ENCODE measurements at places on chromosomes 12 and 14.

DNA sequence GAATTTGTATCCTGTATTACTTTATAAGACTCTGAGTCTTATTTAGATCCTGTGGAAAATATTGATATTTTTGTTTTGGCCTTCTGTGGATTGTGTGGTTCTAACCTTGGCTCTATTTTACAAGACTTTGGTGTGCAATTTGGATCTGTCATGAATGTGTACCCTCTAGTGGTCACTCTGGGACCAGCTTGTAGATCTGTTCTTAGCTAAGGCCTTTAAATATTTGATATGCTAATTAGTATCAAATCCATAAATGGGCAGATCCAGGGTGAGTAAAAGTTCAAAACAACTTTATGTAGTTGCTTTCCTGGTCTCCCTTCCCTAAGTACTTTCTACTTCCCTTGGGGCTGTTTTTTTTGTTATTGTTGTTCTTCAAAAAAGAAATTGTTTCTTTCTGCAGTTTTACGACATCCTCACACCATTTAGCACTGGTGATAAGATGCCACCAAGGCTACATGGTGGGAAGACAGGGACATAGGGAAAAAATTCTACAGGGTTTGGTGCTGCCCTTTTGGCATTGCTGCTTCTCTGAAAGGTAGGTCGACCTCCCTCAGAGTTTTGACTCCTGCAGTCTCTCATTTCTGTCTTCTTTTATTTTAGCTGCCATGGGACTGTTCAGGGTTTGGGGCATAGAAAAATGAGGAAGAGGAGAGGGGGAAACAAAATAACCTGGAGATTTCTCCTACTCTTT is 238.5 kb downstream of the GPHN start:
- H3K4me3 ChIP-seq, result no peak overlapping the region

DNA sequence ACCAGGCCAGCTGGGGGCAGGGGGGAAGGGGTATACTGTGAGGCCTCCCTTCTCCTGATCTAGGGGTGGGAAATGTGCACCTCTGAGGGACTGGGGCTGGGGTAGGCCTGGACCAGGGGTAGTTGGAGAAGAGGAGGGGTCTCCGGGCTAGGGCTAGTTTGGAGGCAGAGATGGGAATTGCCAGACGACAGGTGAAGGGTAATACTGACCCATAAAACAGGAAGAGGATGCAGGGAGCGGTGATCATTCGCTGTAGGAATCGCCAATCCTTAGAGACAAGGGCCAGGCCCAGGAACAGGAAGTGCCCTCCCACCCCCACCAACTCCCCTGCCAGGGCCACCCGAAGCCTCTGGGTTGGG is 4.4 kb downstream of the SLC22A17 start:
- peak; percentile 32 for DNase-seq
- H3K27ac ChIP-seq, result no peak overlapping the region
- peaks cover 7% of the 10 kb centered on the region for H3K27me3 ChIP-seq
- H3K4me3 ChIP-seq, result no peak overlapping the region

- DNase-seq, result no peak
- no peaks in the 10 kb centered on the region for H3K4me1 ChIP-seq
- H3K4me3 ChIP-seq, result no peak overlapping the region
- no peak overlapping the region for H3K27ac ChIP-seq
Observed at GRCh38 chr12:22361785-22362184, 27.3 kb upstream of the ST8SIA1 start.

- DNase-seq, result no peak
- no peak overlapping the region for H3K27ac ChIP-seq
- no peaks in the 10 kb centered on the region for H3K36me3 ChIP-seq
- H3K4me1 ChIP-seq, result no peaks in the 10 kb centered on the region
- H3K27me3 ChIP-seq, result no peaks in the 10 kb centered on the region
- H3K4me3 ChIP-seq, result no peak overlapping the region
Observed at GRCh38 chr12:68341822-68342221, 9.7 kb upstream of the MDM1 start.

DNA sequence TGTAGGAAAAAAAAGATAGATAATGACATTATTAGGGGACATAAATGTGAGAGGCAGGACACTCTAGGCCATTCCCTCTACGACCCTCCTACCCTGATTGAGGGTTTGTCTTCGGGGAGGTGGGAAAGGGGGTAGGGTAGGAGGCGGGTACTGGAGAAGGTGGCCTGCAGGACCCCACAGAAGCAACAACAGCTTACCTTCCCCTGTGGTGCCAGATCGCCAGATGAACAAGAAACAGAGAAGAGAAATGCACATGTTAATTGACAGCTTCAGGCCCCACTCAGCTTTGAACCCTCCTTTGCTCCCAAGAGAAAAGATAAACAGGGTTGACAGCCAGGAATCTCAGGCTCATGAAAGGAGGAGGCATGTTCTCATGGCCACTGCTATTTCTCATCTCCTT is 4.8 kb downstream of the PHB2 start:
- H3K27me3 ChIP-seq, result no peaks in the 10 kb centered on the region
- no peak for DNase-seq
- H3K27ac ChIP-seq, result no peak overlapping the region
